Astrocyte of the hippocampus (primary cell): ENCODE measurements at places on chromosomes 3 and 15.

DNA sequence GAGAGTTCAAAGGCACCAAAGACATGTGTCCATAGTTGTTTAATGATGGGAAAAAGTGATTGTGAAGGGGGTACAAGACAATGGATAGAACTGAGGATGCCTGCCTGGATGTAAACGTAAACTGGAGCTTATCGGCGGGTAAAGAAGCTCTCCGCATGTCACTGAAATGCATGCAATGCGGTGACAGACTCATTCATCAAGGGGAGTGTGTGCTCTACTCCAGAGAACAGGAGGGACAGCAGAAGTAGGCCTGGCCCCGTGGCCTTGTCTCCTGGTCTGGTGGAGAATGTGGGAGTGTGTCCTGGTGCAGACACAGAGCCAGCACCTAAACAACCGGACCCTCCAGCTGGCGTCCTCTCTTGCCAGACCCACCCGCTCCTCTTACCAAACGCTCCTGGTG is 50.6 kb downstream of the TRPM1 start:
- no peak for DNase-seq

DNA sequence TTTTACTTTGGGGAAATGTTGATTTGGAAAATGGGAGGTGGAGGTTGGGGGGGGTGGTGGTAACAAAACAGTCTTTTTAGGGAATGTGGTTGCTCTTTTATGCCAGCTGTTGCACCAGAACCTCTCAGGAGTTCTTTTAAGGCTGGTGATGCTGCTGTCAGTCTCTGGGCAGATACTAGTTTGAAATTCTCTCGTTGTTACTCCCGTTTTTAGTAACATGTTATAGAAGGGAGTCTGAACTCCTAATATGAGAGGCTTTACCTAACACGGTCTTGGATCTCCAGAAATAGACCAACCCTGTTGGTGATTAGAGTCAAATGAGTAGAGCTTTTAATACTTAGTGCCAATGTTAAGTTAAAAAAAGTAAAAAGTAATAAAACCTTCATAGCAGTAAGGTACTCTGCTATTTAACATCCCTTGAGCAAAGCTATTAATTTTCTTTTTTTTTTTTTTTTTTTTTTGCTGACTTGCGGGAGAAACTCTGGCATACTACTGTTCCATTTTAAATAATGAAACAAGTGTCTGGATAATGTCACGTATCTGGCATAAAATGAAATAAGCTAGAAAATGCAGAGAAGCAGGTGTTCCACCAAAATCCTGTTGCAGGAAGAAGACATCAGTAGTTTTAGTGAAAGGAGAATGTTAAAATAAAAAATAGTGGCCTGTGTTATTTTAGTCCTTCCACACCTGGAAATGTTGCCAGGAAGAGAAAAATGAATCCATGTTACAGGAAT is 156.7 kb downstream of the CACNA1D start:
- no peak for DNase-seq

DNA sequence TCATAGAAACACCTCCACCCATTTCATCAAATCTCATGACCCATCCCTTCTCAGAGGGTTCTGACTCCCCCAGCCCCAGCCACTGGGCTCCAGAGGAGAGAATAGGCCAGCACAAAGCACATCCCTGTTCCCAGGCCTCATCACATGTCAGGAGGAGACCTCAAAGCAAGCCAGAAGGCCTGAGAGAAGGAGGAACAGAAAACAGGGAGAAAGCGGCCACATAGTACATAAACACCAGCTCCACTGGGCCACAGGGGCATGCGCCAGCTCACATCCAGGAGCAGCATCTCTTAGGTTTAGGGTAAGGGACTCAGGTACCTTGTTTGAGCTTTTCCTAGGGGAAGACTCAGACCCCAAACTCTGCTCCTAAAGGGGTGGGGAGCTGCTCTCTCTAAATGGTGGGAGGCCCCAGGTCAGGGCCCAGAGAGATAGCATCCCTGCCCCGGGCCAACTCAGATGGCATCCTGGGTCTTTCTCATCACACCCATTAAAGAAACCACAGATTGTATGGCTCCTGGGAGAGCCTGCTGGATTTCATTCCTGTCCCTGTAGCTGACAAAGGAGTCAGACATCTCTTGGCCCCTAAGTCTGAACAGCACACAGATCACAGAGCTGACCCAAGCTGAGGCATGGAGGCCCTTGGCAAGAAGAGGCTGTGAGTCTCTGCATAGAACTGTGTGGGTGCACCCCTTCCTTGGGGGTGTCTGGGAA is 2.5 kb downstream of the SHF start:
- DNase-seq, result no peak

DNA sequence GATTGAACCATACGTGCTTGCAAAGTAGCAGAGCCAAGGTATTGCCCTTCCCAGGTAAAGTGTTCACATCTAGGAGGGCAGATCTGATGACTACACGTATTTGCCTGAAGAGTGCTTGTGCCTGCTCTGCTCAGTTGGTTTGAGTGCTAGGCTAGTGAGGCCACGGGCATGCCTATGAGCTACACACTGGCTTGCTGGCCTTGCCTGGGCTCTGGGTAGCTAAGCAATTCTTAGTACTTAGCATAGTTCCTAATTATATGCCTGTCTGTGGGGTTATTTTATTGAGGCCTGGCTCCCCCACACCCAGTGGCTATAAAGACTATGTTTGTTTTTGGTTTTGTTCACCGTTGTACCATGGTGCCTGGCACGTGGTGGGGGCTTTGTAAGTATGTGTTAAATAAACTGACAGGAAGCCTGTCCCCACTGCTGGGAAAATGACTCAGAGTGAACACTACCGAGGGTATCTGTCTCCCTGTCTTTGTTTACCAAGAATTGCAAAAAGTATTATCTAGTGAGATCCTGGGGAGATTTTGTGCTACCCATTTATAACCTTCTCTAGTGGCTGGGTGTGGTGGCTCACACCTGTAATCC is 72.1 kb upstream of the ETV5 start:
- DNase-seq, result peak; percentile 16
